A549 (cell line): ENCODE measurements at places on chromosomes 12 and 14.

DNA sequence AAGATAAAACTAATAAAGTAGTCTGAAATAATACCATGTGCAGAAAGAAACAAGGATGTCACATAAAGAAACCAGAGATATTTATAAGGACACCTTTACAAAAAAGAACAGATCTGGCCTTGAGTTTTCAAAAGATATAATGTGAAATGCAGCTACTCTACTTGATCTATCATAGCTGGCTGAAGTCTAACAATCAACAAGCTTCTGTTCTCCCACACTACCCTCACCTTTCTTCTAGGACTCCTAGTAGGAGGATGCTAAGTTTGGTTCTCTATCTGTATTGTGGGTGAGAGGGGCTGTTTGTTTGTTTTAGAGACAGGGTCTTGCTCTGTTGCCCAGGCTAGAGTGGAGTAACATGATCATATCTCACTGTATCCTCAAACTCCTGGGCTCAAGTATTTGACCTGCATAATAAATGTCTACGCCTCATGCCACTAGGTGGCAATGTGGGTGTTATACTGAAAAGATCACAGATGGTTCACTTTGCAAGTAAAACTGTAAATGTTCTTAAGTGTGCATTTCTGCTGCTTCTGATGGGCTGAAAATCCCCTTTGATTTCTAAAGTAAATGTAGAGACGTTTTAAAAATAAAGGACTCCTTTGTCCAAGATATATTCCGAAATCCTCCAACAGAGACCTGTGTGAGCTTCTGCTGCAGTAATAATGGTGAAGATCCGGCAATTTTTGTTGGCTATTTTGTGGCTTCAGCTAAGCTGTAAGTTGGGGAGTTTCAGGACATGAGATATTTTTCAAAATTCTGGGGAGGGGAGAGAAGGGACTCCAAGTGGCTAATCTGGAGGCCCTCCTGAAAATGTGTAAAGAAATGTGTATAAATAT is 269.3 kb downstream of the DAD1 start:
- DNase-seq, result peak; percentile 29

- no peak for DNase-seq
Measured at GRCh38 chr12:87304406-87304805, 724.8 kb downstream of the C12orf50 start.

- no peak for DNase-seq
Measured at GRCh38 chr14:30295980-30296379, 263.0 kb upstream of the G2E3 start.

GRCh38 chr12:67747869-67748742 is 99.6 kb downstream of the DYRK2 start:
- DNase-seq, result peak; percentile 15

GRCh38 chr12:4293299-4293965 is 19.9 kb downstream of the CCND2 start:
- DNase-seq, result no peak

DNA sequence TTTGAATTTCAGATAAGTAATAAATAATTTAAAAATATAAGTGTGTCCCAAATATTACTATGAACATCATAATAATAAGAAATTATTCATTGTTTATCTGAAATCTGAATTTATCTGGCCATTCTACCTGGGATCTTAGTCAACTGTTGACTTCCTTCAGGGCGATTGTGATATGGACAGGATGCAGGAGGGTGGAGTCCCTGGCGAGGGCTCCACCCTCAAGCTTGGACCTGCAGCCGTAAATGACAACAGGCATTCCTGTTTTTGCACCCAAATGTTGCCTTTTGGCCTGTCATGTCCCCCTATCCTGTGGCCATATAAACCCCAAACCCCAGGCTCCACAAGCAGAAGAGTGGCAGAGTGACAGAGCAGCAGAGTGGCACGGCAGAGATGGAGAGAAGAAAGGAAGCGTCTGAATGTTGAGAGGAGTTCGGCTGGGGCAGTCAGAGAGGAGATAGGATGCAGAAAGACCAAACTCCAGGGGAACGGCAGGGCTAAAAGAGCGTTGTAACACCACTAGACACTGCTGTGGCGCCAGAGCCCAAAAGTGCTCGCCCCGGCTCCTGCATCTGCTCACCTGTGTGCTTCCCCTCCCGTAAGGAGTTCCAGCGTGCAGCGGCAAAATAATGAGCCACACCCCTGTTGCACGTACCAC is 39.4 kb upstream of the FUT8 start:
- no peak for DNase-seq

GRCh38 chr14:64645220-64645892 is 58.9 kb upstream of the PLEKHG3 start:
- DNase-seq, result peak; percentile 94

DNA sequence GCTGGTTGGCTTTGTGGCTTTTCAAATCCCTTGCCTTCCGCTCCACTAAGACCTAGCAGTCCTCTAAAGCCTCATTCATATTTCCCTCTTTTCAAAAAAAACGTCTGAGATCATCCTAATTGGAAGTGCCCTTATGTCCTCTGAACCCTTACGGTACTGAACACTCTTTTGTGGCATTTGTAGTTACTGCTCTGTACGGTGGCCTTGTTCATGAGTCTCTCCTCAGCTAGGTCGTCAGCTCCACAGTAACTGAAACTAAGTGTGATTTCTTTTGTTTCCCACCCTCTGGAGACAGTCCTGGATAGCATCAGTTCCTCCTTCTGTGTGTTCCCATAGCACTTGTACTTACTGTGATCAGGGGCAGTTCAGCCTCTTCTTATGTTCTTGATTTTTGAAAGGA is 49.7 kb downstream of the DAAM1 start:
- no peak for DNase-seq

DNA sequence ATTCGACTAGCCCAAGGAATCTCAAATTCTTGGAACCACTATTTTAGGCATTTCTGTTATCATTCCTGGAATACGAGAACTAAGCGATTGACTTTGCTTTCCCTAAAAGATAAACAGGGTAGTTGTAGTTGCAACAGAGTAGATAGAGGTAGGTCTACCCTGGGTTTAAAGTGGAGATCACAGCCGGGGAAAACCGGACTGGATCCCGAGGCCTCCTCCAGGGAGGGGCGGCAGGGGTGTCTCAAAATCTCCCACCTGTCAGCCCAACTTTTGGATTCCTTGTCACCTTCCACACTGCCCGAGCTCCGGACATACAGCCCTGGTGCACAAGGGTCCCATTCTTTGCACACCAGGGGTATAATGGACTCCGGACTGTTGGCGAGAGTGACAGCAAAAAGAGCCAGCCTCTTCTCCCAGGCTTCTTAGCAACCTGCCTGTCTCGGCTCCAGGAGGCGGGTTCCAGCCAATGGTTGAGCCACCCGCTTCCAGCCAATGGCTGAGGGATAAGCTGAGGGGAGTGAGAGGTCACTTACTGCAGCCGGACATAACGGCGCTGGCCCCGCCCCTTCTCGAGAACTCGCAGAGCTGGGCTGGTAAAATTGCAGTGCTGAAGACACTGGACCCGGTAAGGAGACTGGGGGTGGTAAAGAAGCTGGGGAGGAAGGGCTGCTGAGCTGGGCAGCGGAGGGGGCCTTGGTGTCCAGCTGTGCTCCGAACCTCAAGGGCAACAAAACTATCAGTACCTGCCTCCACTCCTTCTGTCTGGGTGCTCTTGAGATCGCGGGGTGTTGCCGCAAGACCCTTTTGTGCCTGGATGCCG is at the start of gene SUOX:
Gene SUOX, plus strand, starts transcription at position 562 of the 820 bp plus-strand sequence. CDS start 4,946 bp downstream, outside the sequence.
- peak; percentile 100 for DNase-seq

DNA sequence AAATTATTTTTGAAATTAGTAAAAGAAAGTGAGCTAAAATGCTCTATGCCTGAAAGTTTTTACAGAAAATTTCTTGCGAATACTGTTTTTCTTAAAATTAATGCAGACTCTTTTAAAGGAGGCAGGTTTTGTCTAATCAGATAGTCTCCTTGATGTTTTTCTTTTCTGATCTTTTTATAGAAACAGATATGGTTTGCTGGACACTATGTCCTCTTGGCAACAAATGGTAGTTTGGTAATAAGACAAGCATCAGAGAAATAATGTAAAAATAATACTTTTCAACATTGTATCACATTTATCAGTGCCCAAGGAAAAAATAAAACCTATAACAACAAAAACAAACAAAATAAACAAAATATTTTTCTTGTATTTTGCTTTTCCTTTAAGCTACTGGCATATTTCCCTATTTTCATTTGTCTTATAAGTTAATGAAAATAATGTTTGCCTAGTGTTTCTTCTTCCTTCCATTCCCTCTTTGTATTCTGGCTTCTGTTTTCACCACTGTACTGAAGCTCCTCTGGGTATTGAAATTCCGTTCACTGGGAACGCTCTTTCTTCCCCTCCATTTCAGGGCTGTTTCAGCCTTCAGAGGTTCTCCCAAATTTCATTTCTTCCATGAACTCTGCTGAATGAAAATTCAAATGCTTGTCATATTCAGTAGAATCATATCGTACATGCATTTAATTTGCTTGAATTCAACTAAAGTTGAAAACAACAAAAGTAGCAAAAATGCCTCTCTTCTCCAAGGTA is 115.3 kb downstream of the TRMT5 start:
- DNase-seq, result no peak

DNA sequence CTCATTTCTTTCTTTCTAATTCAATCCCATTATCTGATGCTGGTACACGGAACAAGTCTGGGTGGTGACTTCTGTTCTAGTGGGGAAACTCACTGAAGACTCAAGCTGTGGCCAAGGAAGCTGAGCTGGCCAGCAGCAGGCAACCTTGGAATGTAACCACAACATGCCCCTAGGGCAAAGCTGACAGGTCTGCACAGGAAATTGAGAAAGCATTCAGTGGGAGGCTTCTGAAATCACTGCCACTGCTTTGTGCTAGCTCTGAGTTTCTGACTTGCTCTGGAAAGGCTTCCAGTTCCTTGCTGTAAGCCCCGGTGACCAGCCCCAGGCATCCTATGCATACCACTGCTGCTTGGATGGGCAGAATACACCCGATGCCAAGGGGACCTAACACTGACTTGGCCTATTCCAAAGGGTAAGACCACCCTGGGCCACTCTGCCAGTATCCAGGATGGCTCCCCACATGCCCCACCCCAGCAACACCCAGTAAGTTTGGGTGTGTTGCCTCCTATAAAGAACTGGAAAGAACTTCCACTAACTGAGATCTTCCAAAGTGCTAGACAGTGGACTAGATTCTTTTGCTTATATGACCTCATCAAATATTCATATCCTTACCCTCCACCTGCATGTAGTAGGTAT is 84.5 kb upstream of the CDKN3 start:
- peak; percentile 24 for DNase-seq
